ENCODE measurements at places on chromosomes 2 and 18. TPM values are rescaled to one million over a fixed set of nuclear protein-coding genes. Genes with fewer than 3 reads are reported as not detected.

DNA sequence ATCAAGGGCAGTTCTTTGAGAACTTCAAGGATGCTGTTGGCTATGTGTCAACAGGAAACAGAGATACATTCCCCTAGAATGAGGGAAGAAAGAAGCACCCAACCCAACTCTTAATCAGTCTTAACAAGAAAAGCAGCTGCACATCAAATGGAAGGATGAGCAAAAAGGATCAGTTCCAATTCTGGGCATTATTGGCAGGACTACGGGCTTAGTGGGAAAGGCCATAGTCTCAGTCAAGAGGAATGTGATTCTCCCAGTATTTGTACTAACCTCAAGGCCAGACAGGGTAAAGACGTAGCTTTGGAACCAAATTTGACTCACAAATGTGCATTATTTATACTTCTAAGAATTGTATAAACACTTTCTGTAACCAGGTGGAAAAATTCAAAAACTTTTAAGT, 18.2 kb downstream of the BMP10 start:
- peaks cover 24% of the 10 kb centered on the region for H3K4me1 ChIP-seq
- no peaks in the 10 kb centered on the region for H3K36me3 ChIP-seq
- no peak for DNase-seq
- H3K27ac ChIP-seq = no peak overlapping the region
- no peaks in the 10 kb centered on the region for H3K27me3 ChIP-seq

GRCh38 chr2:163641986-163642385, 93.8 kb downstream of the FIGN start:
- no peak overlapping the region for H3K27ac ChIP-seq
- H3K27me3 ChIP-seq = no peaks in the 10 kb centered on the region
- H3K4me1 ChIP-seq = no peaks in the 10 kb centered on the region
- H3K4me3 ChIP-seq = no peak overlapping the region

GRCh38 chr18:57434536-57435494, at the start of gene ONECUT2:
TSS of gene ONECUT2 (plus strand) at chr18:57435374. CDS start at chr18:57435717, 343 bp downstream.
- H3K4me3 ChIP-seq = peak within 1 kb of the TSS; percentile 46
- peaks cover 18% of the 10 kb centered on the region for H3K4me1 ChIP-seq
- peaks cover 92% of the 10 kb centered on the region for H3K27me3 ChIP-seq
- H3K36me3 ChIP-seq = no peaks in the 10 kb centered on the region
- no peak within 1 kb of the TSS for H3K27ac ChIP-seq

DNA sequence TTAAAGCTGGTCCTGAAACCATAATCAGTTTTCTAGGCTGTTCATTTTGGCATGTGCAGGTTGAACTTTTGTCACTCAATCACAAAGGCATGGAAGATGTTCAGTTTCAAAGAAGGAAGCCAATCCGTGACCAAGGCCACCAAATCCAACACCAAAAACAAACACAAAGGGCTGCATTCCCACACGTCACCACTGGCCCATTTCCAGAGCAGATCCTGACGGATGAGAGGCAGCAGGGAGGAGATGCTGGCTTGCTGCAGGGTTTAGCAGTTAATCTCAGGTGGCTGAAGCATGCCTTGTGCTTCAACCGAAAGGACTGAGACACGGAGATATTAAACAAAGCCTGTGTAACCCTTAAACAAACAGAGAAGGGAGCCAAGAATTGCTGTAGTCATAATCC, 191.9 kb upstream of the CTAGE1 start:
- no peaks in the 10 kb centered on the region for H3K36me3 ChIP-seq
- peak overlapping the region; percentile 87 for H3K27ac ChIP-seq
- peaks cover 31% of the 10 kb centered on the region for H3K4me1 ChIP-seq
- H3K4me3 ChIP-seq = no peak overlapping the region

KLHL30 gene
- total RNA-seq = not detected

EPC2 gene
- total RNA-seq = 25.2 TPM

ASIC4 gene
- not detected for total RNA-seq
